ENCODE measurements at places on chromosomes 16 and 17.

GRCh38 chr16:58378401-58378800 lies 13.9 kb upstream of the GINS3 start:
- no peak for DNase-seq

DNA sequence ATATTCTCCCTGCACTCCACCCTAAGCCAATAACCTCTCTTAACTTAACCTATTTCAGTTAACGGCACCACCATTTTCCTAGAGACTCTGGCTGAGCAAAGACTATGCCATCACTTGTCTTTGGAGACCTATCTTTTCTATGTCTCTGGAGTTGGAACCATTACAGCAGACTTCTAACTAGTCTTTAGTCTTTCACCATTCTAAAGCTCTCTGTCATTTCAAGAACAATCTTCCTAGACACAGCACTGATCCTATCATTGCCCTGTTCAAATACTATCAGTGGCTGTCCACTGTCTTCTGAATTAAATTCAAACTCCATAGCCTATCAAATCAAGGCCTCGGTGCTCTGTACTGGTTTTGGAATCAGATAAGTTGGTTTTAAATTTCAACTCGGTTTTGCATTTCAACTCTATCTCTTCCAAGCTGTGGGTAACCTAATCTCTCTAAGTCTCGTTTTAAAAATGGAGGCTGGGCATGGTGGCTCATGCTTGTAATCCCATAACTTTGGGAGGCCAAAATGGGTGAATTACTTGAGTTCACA lies 31.9 kb downstream of the RNF43 start:
- no peak for DNase-seq

DNA sequence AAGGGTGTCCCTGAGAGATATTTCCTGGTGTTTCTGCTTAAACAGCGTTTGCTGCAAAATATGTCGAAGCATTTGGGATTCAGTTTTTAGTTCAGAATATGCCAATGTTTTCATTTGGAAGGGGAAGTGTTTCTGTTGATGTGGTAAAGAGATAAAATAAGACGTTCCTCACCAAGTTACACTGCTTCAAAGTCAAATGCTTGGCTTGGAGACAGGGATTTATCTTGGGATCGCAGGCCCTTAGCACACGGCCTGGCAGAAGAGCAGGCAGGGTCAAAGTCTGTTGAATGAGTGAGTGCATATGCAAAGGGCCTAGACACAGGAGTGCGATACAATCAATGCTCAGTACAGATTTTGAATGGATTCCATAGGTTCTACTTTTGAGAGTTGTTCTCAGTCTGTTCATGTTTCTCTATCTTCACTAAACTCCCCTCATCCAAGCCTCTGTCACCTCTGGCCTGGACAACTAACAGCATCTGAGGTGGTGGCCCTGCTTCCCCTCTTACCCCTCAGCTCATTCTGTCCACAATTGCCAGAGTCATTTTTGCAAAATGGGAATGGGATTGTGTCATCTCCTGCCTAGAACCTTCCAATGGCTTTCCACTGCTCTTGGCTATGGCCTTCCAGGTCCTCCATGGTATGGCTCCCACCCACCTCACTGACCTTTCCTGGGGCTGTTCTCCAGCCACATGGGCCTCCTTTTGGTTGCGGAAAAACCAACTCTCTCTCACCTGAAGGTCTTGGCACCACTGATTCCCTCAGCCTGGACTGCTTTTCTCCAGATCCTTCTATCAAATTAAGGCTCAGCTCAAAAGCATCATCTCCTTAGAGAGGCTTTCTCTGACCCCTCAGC lies 3.2 kb downstream of the DEXI start:
- DNase-seq: no peak

- no peak for DNase-seq
Observed at GRCh38 chr16:2776500-2777139, 460 bp downstream of the ELOB start.

DNA sequence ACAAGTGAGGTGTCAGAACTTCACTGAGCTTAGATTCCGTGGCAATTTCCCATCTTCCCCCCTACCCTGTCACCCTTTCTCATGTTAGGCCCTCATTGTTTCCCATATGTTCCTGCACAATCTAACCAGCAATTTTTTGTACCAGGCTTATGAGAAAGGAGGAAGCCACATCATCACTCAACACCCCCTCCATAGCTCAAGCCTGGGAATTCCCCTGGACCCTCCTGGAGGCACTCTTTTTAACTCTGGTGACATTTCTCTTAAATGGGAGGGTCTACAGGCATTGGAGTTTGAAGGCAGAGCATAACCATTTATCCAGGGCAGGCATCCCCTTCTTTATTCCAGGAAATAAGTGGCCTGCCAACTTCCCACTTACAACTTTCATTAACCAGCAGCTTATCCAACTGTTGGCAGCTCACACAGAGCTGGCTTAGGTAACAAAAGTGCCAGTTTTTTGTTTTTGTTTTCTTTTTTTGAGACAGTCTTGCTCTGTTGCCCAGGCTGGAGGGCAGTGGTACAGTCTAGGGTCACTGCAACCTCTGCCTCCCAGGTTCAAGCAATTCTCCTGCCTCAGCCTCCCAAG lies 10.4 kb upstream of the GLG1 start:
- no peak for DNase-seq

DNA sequence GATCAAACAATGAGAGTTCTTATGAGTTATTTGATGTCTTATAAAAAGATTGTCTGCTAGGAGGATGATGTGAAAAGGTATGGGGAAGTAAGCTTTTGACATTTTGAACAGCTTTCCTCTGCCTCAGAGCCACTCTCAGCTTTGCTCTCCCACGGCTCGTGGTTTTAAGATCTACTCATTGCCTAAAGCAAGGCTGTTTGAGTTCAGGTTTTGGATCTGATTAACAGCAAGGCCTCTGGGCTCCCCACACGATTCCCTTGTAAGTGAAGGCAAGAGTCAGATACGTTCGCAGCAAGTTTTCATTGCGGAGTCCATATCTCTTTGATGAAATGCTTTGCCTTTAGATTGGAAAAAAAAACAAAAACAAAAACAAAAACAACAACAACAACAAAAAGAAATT lies 515.0 kb upstream of the SALL1 start:
- no peak for DNase-seq

DNA sequence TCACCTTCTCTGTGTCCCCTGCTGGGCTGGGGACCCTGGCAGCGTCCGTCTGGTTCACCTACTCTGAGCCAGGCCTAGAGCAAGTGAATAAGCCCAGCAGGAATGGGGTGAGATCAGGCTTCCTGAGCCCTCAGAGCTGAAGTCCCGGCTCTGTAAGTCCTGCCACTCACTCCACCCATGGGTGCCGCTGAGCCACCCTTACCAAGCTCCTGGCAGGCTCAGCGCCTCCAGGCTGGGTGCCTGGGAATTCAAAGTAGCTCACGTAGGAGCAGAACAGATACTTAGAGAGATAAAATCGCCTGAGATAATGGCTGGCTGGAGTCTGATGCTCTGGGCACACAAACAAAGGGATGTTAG lies 9.8 kb upstream of the LASP1NB start:
- no peak for DNase-seq

DNA sequence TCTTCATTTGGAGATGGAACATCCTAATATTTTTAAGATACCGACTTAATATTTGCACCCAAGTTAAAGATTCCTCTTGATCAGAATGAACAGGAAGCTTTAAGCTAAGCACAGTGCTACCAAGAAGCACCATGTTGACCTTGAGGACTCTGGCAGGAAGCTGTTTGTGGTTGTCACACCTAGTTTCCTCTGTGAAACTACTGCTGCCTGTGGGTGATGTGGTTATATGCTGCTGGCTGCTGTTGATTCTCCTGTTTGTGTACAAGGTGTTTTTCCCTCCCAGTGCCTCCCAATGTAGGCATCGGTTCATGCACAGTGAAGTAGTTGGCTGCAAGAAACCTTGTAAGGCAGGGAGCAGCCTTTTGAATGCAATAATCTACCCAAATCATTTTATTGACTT lies 23.4 kb downstream of the RBL2 start:
- DNase-seq: no peak

- DNase-seq: no peak
Observed at GRCh38 chr17:49397586-49397985, 17.1 kb downstream of the PHB1 start.

- DNase-seq: no peak
Observed at GRCh38 chr17:149897-150584, 12.7 kb downstream of the SCGB1C2 start.

DNA sequence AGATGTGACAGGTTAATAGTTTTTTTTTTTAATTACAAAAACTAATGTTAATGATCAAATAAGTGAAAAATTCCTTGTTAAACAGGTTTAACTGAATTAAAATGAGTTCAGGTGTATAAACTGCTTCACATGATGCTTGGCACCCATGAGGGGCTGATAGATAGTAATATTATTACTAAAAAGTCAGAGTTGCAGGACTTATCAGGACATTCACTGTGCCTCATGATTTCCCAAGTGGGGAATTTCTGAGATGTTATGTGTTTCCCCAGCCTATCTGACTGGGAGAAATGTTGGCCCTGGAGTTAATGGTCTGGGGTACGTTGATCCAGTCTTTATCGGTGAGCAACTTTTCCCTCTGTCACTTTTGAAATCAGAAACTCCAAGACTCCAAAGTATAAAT lies 102.1 kb downstream of the PLCG2 start:
- DNase-seq: no peak

- no peak for DNase-seq
Observed at GRCh38 chr17:4540224-4540651, 14.9 kb downstream of the MYBBP1A start.

DNA sequence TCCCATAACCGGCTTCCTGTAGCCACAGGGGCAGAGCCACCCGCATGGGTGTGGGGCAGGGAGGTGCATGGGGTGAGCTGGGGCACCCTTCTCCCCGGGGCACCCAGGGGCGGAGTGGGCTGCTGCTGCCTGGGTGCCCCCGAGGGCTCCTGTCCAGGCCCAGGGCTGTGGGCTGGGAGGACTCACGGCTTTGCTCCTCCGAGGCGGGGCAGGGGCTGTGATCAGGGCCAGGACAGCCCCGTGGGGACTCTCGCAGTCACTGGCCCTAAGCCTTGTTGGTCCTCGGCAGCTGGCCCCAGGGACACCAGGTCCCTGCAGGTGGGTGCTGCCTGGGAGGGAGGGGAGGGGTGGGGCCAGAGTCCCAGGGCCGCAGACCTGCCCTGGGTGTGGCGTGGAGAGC lies 19.7 kb downstream of the CACNA1H start:
- no peak for DNase-seq

DNA sequence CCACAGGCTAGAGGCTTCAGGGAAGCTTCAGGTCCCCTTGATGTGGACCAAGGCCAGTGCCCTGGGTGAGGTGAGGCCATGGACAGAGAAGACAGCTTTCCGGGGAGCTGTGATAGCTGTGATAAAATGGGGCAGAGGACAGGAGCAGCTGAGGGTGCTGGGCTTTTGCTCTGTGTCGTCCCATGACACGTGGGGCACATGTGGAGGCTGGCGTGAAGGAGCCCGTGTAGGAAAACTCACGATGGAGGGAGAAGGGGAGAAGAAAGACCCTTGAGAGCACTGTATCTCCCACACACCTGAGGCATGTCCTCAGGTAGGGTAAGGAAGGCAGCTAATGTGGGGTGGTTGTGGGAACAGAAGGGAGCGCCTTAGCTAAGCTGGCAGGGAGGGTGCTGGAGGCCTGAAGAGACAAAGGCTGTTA lies 21.3 kb downstream of the B9D1 start:
- no peak for DNase-seq

GRCh38 chr16:67481561-67482232 lies 740 bp upstream of the ATP6V0D1 start:
- DNase-seq: peak; percentile 23

DNA sequence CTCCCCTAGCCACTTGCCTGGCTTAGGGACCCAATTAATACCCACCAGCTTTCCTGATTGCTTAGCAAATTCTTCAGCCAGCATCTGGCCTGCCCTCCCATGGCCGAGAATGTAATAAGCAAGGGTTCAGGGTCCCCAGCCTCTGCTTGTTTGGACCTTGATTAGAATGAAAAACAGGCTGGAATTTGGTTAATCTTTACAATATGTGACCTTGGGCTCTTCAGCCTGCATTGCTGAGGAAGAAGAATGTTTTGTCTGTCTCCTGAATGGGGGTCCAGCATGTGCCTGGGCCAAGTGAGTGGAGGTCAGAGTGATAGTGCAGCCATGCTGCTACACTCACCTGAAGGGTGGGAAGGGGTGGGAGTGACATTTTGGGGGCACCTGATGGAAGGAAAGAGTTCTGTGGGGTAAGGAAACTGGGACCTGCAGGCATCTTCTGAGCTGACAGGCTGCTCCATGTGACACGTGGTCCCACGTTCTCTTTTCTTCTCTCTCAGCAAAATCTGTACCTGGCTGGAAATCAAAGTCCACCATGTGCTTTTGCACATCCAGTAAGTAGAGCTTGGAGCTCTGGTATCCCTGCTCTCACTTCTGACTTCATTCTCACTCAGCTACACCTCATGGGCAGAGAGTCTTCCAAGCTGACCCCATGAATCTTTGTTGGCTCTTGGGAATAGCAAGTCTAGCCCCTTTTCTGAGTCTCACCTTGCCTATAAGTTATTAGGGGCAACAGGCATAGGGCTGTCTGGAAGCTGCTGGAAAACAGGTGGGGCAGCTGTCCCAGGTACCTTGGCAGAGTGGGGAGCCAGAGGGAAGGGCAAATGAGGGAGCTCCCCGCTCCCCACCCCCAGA lies 5.3 kb downstream of the TMEM106A start:
- DNase-seq: no peak

DNA sequence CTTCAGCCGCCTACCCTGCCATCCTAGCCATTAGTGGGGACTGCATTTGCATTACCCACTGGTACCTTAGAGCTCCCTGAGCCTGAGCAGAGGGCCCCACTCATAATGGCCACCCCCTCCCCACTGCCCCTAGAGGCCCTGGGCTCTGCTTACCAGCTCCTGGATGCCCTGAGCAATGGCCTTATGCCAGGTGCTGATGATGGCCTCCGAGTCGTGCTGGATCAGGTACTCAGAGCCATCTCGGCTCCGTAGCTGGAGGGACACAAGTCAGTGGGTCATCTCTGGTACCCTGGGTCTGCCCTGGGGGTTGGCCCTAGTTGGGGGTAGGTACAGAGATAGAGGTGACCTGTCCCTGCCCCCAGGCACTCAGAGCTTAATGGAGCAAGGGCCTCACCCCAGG lies 34.9 kb downstream of the ARHGAP27 start:
- DNase-seq: no peak

DNA sequence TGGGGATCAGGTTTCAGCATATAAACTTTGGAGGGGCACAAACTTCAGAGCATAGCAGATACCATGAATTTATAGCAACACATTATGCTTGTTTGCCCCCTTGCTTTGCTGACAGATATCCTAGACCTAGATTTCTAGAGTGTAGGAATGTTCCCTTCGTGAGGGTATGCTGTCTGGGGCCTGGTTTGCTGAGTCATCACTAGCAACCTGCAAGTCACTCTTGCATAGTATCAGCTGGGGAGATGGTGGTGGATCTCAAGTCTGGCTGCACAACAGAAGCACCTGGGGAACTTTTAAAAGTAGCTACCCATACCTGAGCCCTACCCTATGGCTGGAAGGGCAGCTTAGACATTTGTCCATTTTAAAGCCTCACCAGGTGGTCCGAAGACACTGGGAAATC lies 22.3 kb upstream of the HSBP1 start:
- DNase-seq: no peak
